ENCODE measurements at places on chromosomes 4 and X.

DNA sequence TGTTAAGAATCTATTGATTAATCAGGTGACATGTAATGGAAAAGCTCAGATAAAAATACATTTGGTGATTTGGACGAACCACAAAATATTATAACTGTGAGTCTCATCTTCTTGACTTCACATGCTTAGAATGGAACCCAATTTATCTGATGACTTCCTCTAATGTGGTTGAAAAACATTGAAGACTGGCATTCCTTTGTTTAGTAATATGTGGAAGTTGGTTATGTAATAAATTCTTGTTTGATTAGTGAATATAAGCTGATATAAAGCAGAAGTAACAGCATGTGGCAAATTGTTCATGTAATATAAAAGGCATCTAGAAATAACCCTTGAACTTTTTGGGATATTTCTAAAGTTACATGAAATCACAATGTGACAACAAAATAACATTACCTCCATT is 9.7 kb downstream of the GIMD1 start:
- DNase-seq: no peak

DNA sequence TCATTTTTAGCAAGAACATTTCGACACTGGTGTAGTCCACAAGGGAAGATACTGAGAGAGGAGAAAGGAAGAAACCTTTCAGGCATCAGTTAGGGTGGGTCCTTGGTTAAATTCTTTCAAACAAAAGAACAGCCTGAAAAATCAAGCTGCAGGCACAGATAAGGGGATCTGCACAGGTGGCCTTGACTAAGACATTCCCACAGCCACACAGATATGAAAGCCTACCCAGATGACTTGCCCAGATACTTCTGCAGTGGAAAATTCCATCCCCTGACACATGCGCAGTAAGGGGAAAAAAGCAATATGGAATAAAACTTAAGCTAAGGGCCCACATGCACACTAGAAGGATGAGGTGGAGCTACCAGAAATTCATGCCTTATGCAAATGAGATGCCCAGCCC is 8.9 kb upstream of the TMEM165 start:
- no peak for DNase-seq

- DNase-seq: no peak
Observed at GRCh38 chrX:113492895-113493294, 652.3 kb upstream of the AMOT start.

GRCh38 chrX:72685810-72686456 is 28.2 kb downstream of the PHKA1 start:
- DNase-seq: no peak

GRCh38 chrX:129653181-129653970 is 1.4 kb downstream of the APLN start:
- no peak for DNase-seq

GRCh38 chr4:173934933-173935620 is 348.4 kb downstream of the FBXO8 start:
- no peak for DNase-seq

- no peak for DNase-seq
Observed at GRCh38 chrX:108298165-108298602, 140.0 kb downstream of the COL4A6 start.

GRCh38 chr4:139453041-139453370 is 915 bp upstream of the RAB33B start:
- DNase-seq: peak; percentile 82

GRCh38 chrX:45794323-45794994 is 593.8 kb upstream of the DIPK2B start:
- no peak for DNase-seq

- peak; percentile 9 for DNase-seq
Observed at GRCh38 chr4:153365003-153365402, 20.5 kb downstream of the MND1 start.

DNA sequence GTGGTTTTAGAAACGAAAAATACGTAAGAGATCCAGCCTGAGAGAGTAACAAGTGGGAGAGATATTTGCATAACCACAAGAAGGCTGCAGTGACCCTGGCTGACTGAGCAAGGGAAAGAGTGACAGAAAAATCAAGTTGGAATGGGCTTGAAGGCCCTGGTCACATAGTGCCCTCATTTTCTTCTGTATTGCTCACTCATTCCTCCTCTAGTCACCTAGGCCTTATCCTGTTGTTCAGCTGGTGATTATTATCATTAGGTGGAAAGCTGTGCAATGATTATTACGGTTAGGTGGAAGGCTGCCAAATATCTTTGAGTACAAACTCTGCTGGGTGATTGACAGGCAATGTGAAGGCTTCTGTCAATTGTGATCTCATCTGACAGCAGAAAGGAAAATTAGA is 2384.1 kb downstream of the PCDH7 start:
- DNase-seq: no peak

DNA sequence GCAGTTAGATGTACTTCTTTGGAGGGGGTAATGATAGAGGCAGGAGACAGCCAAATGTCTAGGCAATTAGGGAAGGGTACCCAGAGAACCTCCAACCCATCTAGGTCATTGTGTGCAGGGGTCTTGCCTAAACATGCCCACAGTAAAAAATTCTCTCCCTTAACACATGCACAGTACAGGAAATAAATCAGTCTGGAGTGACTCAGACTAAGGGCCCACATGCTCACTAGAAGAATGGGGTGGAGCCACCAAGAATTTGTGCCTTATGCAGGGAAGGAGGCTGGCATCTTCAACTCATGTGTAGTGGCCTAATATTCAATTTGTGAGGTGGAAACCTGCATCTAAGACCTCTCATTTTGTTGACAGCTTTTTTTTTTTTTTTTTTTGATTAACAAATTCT is 945.3 kb upstream of the GRIA3 start:
- DNase-seq: no peak

GRCh38 chr4:43778187-43778915 is 670.3 kb downstream of the KCTD8 start:
- DNase-seq: no peak

GRCh38 chrX:1463581-1463980 is 10.9 kb upstream of the ASMTL start:
- peak; percentile 6 for DNase-seq

DNA sequence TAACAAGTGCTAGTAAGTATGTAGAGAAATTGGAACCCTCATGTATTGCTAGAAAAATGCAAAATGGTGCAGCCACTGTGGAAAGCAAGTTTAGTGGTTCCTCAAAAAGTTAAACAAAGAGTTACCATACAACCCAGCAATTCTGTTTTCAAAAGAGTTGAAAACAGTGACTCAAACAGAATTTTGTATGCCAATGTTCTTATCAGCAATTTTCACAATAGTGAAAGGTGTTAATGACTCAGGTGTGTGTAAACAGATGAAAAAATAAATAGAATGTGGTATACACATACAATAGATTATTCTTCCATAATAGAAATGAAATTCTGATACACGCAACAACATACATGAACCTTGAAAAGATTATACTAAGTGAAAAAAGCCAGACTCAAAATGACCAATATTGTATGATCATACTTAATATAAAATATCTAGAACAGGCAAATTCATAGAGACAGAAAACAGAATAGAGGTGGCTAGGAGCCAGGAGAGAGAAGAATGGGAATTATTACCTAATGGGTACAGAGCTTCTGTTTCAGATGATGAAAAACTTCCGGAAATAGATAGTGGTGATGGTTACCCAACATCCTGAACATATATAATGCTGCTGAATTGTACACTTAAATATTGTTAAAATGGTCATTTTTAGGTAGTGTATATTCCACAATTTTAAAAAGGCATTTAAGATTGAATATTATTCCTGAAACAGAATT is 51.6 kb downstream of the WDFY3 start:
- no peak for DNase-seq

GRCh38 chr4:109276482-109277095 is 25.9 kb downstream of the COL25A1 start:
- no peak for DNase-seq

DNA sequence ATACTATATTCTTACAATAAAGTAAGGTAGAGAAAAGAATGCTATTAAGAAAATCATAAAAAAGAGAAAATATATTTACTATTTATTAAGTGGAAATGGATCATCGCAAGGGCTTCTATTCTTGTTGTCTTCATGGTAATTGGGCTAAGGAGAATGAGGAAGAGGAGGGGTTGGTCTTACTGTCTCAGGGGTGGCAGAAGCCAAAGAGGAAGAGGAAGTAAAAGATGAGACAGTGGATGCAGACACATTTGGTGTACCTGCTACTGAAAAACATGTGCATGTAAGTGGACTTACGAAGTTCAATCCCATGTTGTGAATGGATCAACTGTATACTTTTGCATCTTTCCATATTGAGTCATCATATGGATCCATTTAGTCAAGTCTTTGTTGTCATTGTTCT is 1502.1 kb upstream of the ADGRL3 start:
- DNase-seq: no peak

DNA sequence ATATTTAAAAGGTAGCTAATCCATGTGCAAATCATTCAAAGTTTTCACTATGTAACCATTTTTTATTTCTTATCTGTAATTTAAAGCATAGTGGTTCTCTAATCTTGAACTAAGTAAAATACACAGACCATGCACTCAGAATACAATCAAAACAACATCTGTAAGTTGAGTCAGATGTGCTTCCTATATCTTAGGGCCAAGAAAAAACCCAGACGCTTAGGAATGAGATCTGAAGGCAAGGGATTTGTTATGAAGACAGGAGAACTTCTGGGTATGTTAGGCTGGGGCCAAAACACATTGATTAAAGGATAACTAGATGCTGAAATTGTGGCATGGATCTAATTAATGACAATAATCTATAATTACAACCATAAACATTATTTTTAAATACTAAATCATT is 120.3 kb downstream of the PDE5A start:
- no peak for DNase-seq

DNA sequence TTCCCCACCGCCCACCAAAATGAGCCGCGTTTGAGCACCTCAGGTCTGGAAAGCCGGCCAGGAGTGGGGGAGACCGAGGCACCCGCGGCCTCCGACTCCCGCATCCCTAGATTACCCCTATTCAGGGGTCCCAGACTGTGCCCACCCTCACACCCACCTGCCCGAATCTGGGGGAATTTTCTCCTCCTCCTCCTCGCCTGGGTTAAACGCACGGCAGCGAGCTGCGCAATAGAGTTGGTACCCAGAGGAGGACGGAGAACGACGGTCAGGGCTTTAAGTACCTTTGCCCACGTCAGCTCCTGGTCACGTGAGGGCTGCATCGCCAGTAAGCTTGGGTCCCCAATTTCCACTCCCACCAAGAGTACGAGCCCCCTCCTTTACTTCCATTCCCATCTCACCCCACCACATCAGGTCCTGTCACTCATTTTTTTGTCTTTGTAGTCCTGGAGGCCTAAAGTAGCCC is at the start of gene ARMCX2:
TSS of gene ARMCX2 (minus strand) at position 250 of the 463 bp plus-strand sequence. CDS start 2,262 bp downstream, outside the sequence.
- no peak for DNase-seq

GRCh38 chr4:52576961-52577623 is 82.0 kb downstream of the USP46 start:
- no peak for DNase-seq

GRCh38 chr4:41865981-41866798 is 69.0 kb upstream of the TMEM33 start:
- DNase-seq: no peak
